Amygdala (tissue), 56 donors: ENCODE measurements at places on chromosomes 5 and 9.
A peak's percentile ranks its signal among the peaks of the same experiment; 100 is the strongest.

GRCh38 chr9:134635351-134636148 is 6.1 kb upstream of the COL5A1 start:
- no peak for DNase-seq

GRCh38 chr5:122532035-122532434 is 220.0 kb downstream of the SNCAIP start:
- DNase-seq = no peak

- DNase-seq = no peak
Measured at GRCh38 chr9:34540827-34541226, 18.0 kb upstream of the ENHO start.

- DNase-seq = no peak
Measured at GRCh38 chr9:134287591-134288491, 38.4 kb upstream of the RXRA start.

DNA sequence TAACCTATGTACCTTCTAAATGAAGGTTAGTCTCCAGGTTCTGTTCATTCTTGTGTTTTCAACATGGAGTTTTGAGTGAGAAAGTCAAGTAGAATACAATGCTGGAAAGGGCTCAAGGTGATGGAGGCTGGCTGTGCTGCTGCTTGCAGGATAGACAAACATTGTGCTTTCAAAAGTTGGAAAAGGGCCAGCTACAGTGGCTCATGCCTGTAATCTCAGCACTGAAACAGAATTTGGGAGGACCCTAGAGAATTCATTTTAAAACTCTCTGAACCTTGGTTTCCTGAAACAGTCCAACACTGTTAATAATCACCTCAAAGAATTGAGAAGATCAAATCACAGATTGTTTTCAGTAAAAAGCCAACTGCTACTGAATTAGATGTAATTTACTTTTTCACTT is 15.4 kb upstream of the IARS1 start:
- DNase-seq = no peak

DNA sequence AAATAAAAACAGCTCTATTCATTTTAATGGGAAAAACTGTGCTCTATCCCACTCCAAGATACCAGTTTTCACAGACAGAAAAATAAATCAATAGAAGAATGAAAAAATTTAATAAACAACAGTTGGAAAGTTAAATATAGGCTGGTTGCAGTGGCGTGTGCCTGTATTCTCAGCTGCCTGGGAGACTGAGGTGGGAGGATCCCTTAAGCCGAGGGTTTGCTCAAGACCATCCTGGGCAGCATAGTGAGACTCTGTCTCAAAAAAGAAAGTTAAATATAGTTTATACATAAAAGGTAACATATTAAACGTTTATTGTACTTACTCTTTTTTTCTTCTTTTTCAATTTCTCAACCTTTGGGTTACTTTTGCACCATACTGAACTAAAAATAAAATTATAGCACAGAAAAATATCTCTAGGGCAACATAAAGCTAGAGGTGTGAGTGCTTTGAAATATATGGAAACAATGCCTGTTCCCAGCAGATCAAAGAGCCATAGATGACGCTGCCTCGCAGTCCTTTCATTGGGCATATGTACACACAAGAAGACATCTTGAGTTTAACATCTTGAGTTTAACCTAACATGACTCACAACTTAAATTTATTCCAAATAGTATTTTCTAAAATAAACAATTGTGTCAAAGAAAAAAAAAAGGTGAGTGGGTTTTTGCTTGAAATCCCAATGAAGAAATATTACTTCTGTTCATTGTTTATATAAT is 25.7 kb upstream of the KLF9 start:
- DNase-seq = no peak

DNA sequence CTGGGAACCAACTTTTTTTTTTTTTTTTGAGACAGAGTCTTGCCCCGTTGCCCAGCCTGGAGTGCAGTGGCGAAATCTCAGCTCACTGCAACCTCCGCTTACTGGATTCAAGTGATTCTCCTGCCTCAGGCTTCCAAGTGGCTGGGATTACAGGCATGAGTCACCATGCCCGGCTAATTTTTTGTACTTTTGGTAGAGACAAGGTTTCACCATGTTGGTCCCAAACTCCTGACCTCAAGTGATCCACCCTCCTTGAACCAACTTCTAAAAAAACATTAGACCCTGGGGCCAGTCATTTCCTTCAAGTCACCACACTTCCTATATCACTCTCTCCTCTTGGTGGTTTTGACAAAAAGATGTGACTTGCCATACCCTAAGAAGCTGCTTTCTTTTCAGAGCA is 10.9 kb upstream of the SHROOM1 start:
- no peak for DNase-seq

DNA sequence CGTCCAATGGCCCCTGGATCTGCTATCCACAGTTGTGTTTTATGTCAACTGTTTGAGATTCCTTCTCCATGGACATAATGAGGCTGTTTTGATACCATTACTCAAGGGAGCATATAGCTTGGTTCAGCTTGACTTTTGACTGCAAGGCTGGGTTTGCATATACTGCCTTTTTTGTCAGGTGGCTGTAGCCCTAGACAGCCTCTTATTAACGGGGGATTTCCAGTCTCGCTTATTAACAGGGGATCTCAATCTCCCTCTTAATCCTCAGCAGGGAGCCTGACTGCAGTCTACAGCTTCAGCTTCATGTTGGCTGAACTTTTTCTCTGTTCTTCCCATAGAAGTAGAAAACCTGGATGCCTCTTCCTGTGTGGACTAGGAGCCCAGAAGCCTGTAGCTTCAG is 73.7 kb upstream of the TNC start:
- no peak for DNase-seq

DNA sequence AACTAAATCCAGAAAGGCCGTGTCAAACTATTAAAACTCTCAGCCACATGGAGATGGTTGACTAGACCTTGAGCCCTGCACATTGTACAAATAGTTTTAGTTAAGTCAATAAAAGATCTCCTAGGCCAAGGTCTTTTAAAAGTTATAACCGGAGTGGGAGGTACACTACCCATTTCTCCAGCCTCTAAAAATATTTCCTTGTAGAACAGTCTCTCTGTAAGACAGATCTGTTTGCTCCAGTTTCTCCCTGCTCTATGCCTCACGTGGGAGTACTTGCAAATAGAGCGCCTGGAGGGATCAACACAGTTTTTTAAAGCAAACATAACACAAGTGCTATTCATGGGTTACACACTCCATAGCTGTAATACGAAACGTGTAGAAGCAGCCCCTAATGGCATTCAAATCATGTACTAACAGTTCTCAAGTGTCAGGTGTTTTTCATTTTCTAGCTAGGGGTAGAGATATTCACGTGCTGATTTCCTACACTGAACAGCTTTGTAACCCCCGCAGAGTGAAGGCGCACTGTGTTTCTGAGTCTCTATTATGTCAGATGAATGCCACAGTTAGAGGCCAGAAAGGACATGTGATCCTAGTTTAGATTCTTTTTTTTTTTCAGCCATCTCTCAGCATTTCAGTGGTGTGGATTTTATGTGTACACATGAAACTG is 703.4 kb upstream of the GRAMD2B start:
- no peak for DNase-seq

GRCh38 chr5:126776499-126777256 is at the start of gene LMNB1:
TSS of gene LMNB1 (plus strand) at chr5:126777136. CDS start at chr5:126777509, 373 bp downstream.
- DNase-seq = peak; percentile 84

DNA sequence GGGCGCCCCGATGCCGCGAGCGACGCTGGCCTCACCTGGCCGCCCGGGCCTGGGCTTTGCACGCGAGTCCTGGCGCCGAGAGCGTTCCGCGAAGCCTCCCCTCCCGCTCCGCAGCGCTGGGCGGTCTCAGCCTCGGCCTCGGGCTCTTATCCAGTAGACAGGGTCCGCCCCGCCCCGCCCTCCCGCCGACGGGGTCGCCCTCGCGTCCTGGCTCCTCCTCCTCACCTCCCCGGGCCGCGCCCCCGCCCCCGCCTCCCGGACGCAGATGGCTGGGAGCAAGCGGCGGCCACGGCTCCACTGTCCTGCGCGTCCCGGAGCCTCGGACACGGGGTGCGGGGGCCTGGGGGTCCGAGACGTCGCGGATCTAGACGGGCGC is at the start of gene SLC6A3:
Gene SLC6A3, minus strand, starts transcription at position 128 of the 376 bp plus-strand sequence. CDS start 2,243 bp downstream, outside the sequence.
- DNase-seq = no peak

DNA sequence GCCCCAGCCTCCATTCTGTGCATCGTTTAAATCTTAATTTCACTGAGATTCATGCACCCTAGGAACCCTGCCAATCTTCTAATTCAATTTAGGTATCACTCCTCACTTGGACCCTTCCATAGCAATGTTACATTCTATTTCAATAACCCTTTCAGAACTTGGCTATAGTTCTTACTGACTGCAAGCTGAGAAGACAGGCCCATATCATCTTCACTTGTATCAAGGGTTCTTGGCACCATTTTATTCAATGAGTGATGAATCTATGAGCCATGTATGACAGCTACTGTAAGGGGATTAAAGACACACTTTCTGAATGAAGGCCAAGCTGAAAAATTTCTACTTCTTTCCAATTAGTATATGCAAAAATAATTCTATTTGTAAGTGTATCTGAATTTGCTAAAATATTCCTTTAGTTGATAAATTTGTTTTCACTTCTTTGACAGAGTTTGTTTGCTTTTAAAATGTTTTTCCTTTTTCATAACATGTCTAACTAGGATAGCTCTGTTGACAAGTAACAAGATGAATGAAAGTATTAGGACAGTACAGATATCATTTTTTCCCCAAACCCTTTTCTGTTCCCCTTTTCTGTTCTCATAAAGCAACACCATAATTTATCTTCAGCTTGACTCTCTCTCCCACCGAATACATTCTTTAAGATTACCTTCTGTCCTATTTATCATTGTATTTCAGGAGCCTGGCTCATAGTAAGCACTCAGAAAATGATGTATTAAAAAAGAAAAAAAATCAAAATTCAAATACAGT is 9.6 kb downstream of the ITGA2 start:
- DNase-seq = no peak

GRCh38 chr5:108380531-108381349 is 1.2 kb downstream of the FBXL17 start:
- no peak for DNase-seq

DNA sequence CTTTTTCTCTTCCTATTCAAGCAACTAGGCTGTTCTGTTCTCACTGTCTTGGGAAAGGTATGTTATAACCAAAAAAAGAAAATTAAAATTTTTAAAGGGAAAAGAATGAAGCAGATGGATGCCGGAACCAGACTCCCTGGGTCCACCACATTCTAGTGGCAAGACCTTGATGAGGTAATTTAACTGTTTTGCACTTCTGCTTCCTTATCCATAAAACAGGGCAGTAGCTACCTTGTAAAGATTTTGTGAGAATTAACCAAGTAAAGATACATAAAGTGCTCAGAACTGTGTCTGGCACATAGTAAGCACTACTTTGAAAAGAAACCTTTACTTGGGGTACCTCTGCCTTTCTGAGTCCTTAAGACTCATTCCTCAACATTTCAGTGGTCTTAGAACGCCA is 17.0 kb downstream of the EPB41L4B start:
- no peak for DNase-seq

DNA sequence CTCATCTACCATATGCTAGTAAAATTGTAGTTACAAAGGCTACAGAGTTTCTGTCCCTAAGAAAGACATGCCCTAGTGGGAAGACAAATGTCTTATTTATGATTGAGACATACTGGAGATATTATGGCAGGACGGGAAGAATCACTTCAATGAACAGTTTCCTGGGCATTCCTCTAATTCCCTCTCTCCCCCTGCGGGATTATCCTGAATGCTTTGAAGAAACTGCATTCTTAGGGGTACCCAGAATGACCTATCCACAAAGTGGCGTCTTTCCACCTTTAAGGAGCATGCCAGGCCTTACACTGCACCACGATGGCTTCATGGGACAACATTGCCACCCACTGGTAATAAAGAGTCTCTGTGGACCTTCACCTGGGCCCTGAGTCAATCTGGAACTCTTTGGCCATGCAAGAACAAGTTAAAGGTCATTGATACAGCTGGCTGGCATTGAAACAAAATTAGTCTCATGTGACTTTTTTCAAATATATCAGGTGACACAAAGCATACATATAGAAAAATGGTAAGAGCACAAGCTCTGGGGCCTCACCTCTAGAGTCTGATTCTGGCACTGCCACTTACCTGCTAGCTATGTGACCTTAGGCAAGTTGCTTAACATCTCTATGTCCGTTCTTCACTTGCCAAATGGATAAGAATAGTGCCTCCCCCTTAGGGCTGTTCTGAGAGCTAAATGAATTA is 32.0 kb downstream of the ANKRD55 start:
- no peak for DNase-seq

DNA sequence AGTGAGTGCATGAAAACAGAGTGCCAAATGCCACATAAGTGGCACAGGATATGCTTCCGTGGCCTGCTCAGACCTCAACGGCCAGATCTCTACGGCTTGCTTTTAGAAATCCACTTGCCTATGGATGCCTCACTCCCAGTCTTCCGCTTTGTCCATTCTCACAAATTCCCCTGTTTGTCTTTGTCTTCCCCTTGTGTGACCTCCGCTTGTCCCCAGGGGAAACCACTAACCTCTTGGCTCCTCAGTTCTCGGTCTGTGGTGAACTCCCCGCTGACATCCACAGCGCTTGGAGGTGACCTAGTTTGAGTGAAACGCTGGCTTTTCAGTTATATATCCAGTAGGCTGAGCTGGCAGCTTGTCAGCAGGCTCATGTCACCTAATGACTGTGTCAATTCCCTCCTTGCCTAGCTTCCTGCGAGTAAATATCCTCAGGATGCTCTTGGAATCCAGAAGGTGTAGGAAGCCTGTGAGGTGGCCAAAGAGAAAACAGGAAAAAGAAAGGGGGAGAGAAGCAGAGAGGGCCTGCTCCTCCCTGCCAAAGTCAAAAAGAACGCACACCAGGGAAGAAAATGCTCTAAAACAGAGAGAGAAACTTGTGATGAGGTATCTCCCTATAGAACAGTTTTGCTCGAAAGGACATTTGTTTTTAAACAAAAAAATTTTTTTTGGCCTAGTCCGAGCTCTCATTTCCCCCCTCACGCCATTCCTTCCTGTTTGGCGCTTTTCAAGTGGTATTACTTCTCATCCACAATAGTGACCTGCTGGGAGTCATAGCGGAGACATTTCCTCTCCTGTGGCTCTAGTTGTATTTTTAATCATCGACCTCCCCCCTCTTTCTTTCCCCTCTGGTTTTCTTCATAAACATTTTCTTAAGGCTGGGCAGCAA is 101.6 kb upstream of the SPRY4 start:
- DNase-seq = no peak

GRCh38 chr5:32559921-32560320 is 25.4 kb upstream of the SUB1 start:
- no peak for DNase-seq

- no peak for DNase-seq
Measured at GRCh38 chr5:150454492-150455229, 5.1 kb upstream of the RPS14 start.

DNA sequence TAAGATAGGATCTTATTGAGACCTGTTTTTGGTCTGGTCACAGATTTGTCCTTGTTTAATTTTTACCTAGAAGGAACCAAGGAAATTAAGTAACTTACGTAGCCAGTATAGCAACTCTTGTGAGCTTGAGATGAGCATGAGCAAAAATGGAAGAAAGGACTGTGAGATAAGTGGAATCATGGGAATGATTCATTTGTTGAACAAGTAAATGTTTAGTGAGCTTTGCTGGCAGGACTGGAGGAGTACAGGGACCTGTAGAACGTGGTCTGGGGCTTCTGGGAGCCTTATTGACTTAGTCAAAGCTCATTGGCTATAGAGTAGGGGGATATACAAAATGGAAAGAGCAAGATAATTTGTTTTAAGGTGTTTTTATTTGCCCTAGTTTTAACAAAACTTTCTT is 3.0 kb downstream of the RAD23B start:
- no peak for DNase-seq

GRCh38 chr9:126992427-126992826 is 77.8 kb downstream of the RALGPS1 start:
- no peak for DNase-seq

GRCh38 chr9:13410566-13411031 is 131.1 kb upstream of the MPDZ start:
- no peak for DNase-seq
